Activated CD4-positive, alpha-beta memory T cell treated with anti-CD3 and anti-CD28 coated beads, Interleukin-2, amount 10 ng/mL, durations not matched to agents 7 days and 5 days (primary cell): ENCODE measurements at places on chromosomes 13 and 19. TPM values are rescaled to one million over a fixed set of nuclear protein-coding genes. Genes with fewer than 3 reads are reported as not detected.

The TYROBP gene
- total RNA-seq, result 0.58 TPM

The OR10H4 gene
- not detected for total RNA-seq

GRCh38 chr19:2150794-2151338 is 500 bp downstream of the AP3D1 start:
- H3K27me3 ChIP-seq, result no peaks in the 10 kb centered on the region
- DNase-seq, result no peak
- H3K4me3 ChIP-seq, result peak overlapping the region; percentile 72

DNA sequence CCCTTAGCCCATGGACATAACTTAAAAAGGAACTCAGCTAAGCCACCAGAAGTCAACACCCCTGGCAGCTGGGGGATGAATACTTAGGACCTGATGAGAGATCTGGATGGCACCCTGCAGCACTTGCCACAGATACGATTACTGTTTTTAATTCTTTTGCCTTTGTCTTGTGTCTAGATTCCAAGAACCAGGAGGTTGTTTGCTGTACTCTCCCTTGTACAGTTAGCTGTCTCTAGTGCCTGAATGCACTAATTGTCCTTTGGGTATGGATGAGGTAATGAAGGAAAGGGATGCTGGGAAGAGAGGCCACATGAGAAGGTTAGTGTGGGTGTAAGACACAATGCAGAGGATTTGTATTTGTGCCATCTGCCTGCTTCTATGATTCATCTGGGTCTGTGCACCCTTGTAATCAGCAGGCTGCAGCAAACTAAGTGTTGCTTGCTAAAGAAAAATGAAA is 385.8 kb downstream of the KCNRG start:
- H3K27me3 ChIP-seq, result peaks cover 7% of the 10 kb centered on the region
- H3K4me1 ChIP-seq, result no peaks in the 10 kb centered on the region
- no peaks in the 10 kb centered on the region for H3K36me3 ChIP-seq
- H3K27ac ChIP-seq, result no peak overlapping the region
- DNase-seq, result no peak

DNA sequence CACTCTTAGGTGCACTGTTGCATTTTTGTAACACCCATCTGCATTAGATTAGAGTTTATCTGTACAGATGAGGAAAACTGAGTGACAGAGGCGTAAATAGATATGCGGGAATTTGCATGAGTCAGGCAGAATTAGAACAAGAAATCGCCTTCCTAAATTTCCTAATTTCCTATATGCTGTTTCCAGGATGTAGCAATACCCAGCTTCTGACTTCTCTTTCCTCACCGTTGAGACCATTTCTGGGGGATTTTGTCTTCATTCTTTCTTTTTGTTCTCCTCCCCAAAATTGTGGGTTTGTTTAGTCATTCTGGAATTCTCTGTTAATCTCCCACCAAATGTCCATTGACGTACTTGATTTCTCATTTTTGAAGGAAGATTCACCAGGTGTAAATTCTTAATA is 10.6 kb upstream of the ZNF792 start:
- DNase-seq, result no peak
- peaks cover 3% of the 10 kb centered on the region for H3K36me3 ChIP-seq
- no peak overlapping the region for H3K4me3 ChIP-seq
- H3K27ac ChIP-seq, result no peak overlapping the region
